ENCODE measurements at places on chromosomes 2 and 18. TPM values are rescaled to one million over a fixed set of nuclear protein-coding genes. Genes with fewer than 3 reads are reported as not detected.
A peak's percentile ranks its signal among the peaks of the same experiment; 100 is the strongest.

DNA sequence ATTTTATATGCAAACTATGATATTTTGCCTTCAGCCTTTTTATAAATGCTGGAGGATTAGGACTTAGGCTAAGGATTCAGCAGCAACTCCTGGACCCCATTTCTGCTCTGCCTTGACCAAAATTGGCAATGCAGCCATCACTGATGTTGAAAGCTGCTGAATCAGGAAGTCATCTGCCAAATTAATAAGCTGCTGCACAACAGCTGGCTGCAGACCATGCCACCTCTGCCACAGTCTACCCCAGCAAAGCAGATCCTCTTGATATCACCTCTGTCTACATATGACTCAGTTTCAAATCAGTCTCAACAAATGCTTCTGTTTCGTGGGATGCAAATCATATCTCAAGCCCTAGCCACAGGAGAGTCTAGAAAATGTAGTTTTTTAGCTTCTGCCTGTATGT, 7.1 kb upstream of the SOS1 start:
- H3K27ac ChIP-seq: no peak overlapping the region
- no peaks in the 10 kb centered on the region for H3K27me3 ChIP-seq
- H3K4me3 ChIP-seq: no peak overlapping the region
- no peaks in the 10 kb centered on the region for H3K4me1 ChIP-seq

- H3K4me3 ChIP-seq: no peak overlapping the region
- H3K27me3 ChIP-seq: no peaks in the 10 kb centered on the region
- peaks cover 54% of the 10 kb centered on the region for H3K36me3 ChIP-seq
- no peak overlapping the region for H3K27ac ChIP-seq
- no peak for DNase-seq
- no peaks in the 10 kb centered on the region for H3K4me1 ChIP-seq
Observed at GRCh38 chr18:23519734-23520133, 16.4 kb downstream of the RMC1 start.

DNA sequence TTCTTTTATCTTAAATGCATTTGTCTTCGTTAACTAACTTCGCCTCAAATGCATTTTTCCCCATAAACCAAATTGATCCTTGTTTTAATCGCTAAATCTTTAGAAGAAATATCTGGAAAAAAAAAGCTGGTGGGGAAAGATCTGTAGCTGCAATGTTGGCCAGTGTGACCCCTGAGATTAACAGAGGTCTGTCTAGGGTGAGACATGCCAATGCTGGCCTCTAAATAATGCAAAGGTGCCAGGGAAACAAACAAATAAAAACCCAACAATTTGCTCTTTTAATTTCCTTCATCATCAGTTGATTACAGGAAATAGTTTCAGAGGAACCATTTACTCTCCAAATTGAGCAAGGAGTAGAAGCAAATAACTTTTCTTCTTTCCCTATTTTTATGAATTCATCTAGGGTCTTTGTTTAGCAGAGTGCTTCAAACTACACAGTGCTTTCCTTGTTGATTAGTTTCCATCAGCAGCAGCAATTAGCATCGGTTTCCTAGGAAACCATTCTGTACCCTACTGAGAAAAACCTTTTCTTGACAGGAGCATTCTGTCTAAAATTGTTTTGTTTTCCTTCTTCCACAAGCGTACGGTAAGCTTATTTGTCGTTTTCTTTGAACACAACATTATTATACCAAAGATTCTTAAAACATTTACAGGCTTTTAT, 100.5 kb upstream of the UNC80 start:
- DNase-seq: no peak
- H3K4me1 ChIP-seq: no peaks in the 10 kb centered on the region
- no peak overlapping the region for H3K27ac ChIP-seq
- H3K36me3 ChIP-seq: no peaks in the 10 kb centered on the region
- H3K4me3 ChIP-seq: no peak overlapping the region
- H3K27me3 ChIP-seq: no peaks in the 10 kb centered on the region

DNA sequence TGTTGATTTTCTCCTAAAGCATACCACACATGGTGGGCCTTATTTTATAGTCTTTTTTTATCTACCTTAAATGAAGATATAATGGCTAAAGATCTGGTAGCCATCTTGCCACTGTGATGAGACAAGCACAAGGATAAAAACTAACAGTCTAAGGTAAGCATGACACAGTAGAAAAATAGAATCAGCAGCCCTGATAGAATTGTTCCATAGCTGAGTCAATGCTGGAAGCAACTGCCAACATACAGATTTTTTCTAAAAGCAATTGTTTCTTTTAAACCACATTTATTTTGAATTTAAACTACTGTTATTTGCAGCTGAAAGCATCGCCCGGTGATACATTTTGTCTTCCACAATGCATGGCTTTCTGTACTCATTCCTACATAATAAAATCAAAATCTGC, 1091.5 kb upstream of the CHAC2 start:
- H3K27me3 ChIP-seq: no peaks in the 10 kb centered on the region
- no peak overlapping the region for H3K27ac ChIP-seq
- H3K4me3 ChIP-seq: no peak overlapping the region
- no peaks in the 10 kb centered on the region for H3K4me1 ChIP-seq
- DNase-seq: no peak

DNA sequence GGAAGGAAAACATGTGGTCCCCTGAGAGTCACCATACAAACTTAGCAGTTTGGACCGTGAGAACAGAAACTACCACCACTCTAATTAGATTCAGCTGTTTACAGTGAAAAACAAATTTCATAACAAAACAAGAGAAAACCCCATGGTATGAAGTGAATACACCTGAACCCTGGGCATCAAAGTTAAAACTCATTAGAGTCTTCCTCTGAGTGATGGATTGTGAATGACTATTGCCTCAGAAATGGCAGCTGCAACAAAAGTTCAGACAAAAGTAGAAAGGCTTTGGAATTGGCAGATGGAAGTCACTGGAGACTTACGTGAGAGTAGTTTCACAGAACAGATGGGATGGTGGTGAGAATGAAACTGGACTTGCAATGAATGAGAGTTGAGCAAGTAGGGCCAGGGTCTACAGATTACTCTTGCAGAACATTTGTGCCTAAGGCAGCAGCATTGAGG, 98.0 kb downstream of the AAK1 start:
- no peak for DNase-seq
- no peak overlapping the region for H3K4me3 ChIP-seq
- H3K27ac ChIP-seq: no peak overlapping the region
- no peaks in the 10 kb centered on the region for H3K4me1 ChIP-seq
- H3K36me3 ChIP-seq: peaks cover 12% of the 10 kb centered on the region
- no peaks in the 10 kb centered on the region for H3K27me3 ChIP-seq

DNA sequence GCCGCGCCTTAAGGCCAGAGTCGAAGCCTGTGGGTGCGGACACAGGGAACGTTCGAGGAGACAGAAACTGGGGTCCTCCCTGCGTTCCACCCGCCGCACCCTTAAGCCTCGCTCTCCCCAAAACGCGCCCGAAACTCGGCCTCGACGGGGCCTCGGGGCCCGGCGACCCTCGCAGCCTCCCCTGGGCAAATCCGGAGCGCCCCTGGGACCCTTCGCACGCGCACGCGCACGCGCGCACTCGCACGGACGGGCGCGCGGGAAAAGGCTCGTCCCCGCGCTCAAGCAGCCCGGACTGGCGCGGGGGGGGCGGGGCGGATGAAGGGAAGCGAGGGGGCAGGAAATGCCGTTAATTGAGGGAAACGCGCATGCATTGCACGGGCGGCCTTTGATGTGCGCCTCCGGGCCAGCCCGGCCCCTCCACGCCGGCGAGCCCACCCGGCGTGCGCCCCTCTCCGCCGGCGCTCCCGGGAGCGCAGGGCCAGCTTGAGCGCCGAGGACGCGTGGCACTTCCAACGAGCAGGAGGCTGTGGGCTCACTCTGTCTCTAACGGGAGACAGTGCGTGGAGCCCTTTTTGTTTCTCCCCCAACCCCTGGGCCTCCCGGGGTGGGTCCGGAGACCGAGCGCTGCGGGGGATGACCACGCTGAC, 5.4 kb upstream of the SALL3 start:
- H3K27me3 ChIP-seq: peaks cover 63% of the 10 kb centered on the region
- peaks cover 3% of the 10 kb centered on the region for H3K36me3 ChIP-seq
- H3K27ac ChIP-seq: no peak overlapping the region
- peak; percentile 66 for DNase-seq
- H3K4me3 ChIP-seq: 0 out of 2 replicates have a peak overlapping the region, but pooled peaks have one; percentile 14

DNA sequence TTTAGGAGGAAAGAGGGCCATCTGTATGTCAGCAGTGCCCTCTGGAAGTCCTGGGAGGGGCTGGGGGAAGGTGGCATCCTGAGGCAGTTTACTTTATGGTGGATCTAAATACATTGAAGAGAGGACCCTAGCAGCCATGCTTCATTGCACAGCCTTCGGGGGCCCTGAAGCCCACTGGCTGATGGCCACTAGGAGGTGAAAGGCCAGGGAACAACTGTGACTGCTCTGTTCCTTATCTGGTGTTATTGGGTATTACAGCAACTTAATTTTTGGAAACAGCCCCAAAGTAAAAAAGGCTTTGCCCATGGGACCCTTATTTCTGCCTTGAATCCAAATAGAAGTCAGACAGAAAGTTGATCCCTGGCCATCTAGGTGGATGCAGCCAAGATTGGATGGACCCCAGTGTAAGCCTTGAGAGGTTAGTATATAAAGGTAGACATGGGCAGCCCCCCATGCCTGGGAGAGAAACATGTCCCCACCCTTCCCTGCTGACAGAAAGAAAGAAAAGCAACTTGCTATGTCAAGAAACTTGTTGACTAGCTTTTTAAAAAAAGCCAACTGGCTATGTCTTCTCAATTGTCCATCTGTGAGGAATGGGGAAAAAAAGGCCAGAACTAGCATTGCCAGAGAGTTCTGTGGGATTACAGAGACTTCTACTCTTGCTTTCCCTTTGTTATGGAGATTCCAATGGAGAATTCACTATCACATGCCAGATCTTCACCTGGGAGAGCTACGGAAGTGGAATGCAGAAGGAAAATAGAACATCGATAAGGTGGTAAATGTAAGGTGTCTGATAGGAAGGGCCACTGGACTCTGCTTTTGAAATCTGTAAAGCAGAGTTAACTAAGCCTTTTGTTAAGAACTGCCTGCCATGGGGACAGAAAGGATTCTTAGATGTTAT, 58.6 kb upstream of the OSR1 start:
- no peak overlapping the region for H3K27ac ChIP-seq
- no peaks in the 10 kb centered on the region for H3K27me3 ChIP-seq
- no peaks in the 10 kb centered on the region for H3K36me3 ChIP-seq
- no peak overlapping the region for H3K4me3 ChIP-seq
- no peak for DNase-seq

DNA sequence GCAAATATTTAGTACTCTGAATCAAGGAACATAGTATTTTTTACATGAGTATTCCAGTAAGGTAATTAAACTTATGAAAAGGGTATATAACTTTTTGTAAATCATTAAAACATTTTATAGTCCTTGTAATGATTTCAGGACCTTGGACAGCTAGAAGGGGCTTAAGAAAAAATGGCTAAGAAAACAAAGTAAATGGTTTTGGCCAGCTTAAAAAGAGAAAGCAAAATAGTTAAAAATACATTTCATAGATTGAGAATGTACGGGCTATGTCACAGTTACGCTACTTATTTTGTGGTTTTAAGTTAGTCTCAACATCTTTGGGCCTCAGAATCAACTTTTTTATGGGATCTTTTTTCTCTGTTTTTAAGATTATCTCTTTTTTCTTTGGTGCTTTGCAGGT, 26.7 kb downstream of the POLI start:
- H3K27me3 ChIP-seq: no peaks in the 10 kb centered on the region
- no peaks in the 10 kb centered on the region for H3K4me1 ChIP-seq
- DNase-seq: no peak
- H3K36me3 ChIP-seq: peaks cover 57% of the 10 kb centered on the region
- no peak overlapping the region for H3K27ac ChIP-seq

GRCh38 chr18:57416542-57416941, 18.6 kb upstream of the ONECUT2 start:
- no peak overlapping the region for H3K4me3 ChIP-seq
- H3K4me1 ChIP-seq: no peaks in the 10 kb centered on the region
- no peak for DNase-seq
- H3K36me3 ChIP-seq: no peaks in the 10 kb centered on the region
- no peak overlapping the region for H3K27ac ChIP-seq

DNA sequence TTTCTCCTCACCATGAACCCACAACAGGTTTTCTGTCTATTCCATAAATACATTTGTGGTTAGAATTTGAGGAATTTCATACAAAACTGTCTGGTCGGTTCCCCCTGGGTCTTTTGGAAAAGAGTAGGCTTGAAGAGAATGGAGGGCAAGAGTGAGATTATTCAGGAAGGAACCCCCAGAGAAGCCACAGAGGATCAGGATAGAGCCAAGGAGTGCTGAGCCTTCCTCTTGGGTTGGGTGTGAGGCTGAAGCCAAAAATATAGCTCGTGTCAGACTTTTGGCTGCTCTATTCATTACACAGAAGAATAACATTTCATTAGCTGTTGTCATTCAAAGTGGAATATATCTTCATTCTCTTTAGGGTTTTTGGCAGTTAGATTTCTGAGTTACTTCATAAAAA, 45.9 kb upstream of the YES1 start:
- no peaks in the 10 kb centered on the region for H3K36me3 ChIP-seq
- no peaks in the 10 kb centered on the region for H3K27me3 ChIP-seq
- H3K4me3 ChIP-seq: no peak overlapping the region
- H3K27ac ChIP-seq: no peak overlapping the region

- peaks cover 6% of the 10 kb centered on the region for H3K4me1 ChIP-seq
- H3K36me3 ChIP-seq: no peaks in the 10 kb centered on the region
- no peak for DNase-seq
- peak overlapping the region; percentile 99 for H3K4me3 ChIP-seq
Observed at GRCh38 chr2:11343368-11343649, 1.1 kb downstream of the ROCK2 start.

- no peak for DNase-seq
- peaks cover 29% of the 10 kb centered on the region for H3K36me3 ChIP-seq
- no peak overlapping the region for H3K4me3 ChIP-seq
- no peaks in the 10 kb centered on the region for H3K4me1 ChIP-seq
- H3K27me3 ChIP-seq: no peaks in the 10 kb centered on the region
Observed at GRCh38 chr2:203444738-203445137, 90.4 kb downstream of the RAPH1 start.

DNA sequence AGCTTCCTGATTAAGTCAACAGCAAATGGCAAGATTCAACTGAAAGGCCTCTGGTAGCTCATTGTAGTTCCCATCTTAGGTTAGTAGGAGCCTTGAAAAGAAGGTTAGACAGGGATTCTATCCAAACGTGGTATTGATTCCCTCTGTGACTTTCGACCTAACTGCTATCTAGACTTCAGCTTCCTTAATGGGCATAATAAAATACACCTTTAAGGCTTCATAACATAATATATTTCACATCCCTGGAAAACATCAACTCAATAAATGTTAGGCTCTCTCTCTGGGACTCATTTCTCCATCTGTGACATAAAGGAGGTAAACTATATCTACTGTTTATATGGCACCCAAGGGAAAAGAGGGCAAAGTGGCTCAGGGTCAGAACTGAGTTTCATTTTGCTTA, 60.9 kb downstream of the STK39 start:
- peaks cover 5% of the 10 kb centered on the region for H3K4me1 ChIP-seq
- H3K4me3 ChIP-seq: no peak overlapping the region
- H3K36me3 ChIP-seq: no peaks in the 10 kb centered on the region
- DNase-seq: no peak
- H3K27ac ChIP-seq: no peak overlapping the region
- H3K27me3 ChIP-seq: no peaks in the 10 kb centered on the region

GRCh38 chr2:217362286-217362685, 502.4 kb upstream of the TNP1 start:
- no peak overlapping the region for H3K27ac ChIP-seq
- peaks cover 2% of the 10 kb centered on the region for H3K4me1 ChIP-seq
- H3K27me3 ChIP-seq: peaks cover 2% of the 10 kb centered on the region
- H3K4me3 ChIP-seq: no peak overlapping the region
- no peaks in the 10 kb centered on the region for H3K36me3 ChIP-seq
- DNase-seq: no peak

The TGFA gene
- 3.3 TPM for total RNA-seq

The HOXD9 gene
- total RNA-seq: not detected

The STAT4 gene
- total RNA-seq: 0.33 TPM

The CFAP210 gene
- 0.33 TPM for total RNA-seq

The TTN gene
- total RNA-seq: 0.59 TPM

The FAM98A gene
- total RNA-seq: 65.0 TPM

The GCKR gene
- 0.33 TPM for total RNA-seq

The THSD7B gene
- total RNA-seq: 0.50 TPM

The DCC gene
- 0.35 TPM for total RNA-seq

The PLCL1 gene
- total RNA-seq: not detected

Data from H9 (cell line).